ENCODE measurements at places on chromosomes 1 and 21.

- no peak for DNase-seq
Observed at GRCh38 chr1:56050911-56051310, 528.5 kb downstream of the PLPP3 start.

DNA sequence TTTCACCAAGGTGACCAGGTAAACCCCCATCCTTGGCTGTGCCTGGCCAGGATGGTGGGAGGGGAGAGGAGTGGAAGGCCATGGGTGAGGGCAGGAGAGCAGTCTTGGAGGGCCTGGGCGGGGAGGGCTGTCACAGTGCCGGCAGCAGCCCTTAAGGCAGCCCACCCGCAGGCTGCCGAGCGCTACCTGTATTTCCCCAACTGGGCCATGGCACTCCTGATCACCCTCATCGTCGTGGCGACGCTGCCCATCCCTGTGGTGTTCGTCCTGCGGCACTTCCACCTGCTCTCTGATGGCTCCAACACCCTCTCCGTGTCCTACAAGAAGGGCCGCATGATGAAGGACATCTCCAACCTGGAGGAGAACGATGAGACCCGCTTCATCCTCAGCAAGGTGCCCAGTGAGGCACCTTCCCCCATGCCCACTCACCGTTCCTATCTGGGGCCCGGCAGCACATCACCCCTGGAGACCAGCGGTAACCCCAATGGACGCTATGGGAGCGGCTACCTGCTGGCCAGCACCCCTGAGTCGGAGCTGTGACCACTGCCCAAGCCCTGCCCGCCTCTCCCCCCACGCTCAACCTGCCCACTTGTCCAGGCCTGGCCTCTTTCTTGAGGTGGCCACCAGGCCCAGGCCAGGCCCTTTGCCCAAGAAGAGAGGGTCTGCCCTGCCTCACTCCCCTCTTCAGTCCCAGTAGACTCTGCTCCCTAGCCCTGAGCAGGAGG is 12.0 kb upstream of the KCNC4 start:
- DNase-seq: no peak

DNA sequence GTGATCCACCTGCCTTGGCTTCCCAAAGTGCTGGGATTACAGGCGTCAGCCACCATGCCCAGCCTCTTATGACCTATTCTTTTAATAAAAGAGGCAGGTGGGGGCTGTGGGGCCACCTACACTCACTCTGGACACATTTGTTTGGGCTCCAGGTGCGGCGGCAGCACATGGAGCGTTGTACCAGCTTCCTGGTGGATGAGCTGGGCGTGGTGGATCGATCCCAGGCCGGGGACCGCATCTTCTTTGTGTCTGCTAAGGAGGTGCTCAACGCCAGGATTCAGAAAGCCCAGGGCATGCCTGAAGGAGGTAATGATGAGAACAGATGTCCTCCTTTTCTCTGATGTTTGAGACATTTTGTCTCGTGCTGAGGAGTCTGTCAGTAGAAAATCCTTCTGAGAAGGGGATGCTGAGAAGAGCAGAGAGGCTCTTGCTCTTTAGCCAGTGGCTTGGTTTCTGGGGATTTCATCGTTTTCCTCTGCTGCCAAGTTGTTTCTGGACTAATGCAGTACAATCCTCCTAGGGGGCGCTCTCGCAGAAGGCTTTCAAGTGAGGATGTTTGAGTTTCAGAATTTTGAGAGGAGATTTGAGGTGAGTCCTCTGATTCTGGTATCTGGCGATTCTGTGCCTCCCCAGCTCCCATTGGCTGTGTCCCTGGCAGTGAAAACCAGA is 17.9 kb upstream of the MIIP start:
- peak; percentile 10 for DNase-seq

DNA sequence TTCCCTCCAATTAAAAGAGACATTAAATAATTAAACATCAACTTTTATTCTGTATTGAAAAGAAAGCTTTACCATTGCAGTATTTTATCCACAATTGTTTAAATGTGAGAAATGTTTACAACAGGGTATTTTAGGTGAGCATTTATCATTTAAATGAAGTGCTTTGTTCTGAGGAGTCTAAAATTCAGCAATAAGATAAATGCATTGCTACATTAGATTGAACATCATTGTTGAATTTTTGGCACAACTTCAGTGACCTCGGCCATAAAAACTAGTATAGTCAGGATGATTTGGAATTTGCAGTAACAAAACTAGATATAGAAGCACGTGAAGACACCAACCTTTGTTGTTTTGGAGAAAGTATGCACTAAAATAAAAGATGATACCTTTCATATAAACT is 692.9 kb downstream of the USP25 start:
- DNase-seq: no peak

- DNase-seq: no peak
Observed at GRCh38 chr1:193113992-193114332, 7.9 kb upstream of the CDC73 start.

- no peak for DNase-seq
Observed at GRCh38 chr1:223136086-223136485, 7.0 kb downstream of the TLR5 start.

DNA sequence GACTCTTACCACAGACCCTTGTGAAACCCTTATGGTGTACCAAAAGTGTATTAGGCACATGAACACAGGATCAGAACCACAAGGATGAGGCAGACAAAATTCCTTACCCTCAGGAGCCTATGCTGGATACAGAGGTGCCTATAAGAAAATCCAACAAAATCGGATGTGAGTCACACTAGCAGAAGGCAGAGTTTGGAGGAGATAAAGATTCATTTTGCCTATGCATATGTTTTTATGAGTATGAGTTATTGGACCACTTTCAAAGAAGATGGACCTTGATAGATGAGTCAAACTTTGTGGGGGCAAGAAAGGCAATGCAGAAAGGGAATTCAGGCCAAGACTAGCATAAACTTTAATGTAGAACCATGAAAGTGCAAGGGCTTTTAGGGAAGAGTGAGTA is 17.0 kb downstream of the CAMK1G start:
- no peak for DNase-seq

DNA sequence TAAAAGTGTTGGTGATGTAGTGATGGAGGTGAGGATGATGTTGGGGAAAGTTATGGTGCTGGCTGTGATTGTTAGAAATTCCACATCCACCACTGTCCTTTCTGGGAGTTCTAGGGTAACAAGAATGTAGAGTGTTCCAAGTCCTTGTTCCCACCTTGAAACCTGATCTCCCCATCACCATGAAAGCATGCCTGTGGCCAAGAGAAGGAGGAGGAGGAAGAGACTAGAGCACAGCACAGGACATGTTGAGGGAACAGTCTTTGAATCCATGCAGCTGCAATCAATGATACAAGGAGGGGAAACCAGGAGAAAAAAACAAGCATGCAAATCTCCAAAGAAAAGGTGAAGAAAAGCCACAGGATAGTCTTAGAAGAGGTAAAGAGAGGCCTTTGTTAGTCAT is 45.9 kb upstream of the ARTN start:
- DNase-seq: no peak

GRCh38 chr1:23103001-23103889 is 65.4 kb downstream of the LUZP1 start:
- DNase-seq: peak; percentile 69

DNA sequence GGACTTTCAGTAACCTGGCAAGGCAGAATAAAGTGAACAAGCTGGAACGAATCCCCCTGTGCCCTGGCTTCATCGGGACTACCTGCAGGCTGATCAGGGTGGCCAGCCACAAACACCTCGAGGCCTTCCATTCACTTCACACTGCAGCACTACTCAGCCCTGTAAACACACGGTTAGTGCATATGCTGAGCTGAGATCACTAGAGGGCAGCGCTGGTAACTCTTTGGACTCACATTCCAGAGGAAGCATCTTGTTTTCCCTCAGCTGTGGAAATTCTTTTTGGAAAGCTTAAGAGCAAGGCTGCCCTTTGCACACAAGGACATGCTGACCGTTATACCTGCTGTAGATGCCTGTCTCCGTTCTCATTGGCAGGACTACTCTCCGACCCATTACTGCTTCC is 32.1 kb downstream of the PCSK9 start:
- no peak for DNase-seq

DNA sequence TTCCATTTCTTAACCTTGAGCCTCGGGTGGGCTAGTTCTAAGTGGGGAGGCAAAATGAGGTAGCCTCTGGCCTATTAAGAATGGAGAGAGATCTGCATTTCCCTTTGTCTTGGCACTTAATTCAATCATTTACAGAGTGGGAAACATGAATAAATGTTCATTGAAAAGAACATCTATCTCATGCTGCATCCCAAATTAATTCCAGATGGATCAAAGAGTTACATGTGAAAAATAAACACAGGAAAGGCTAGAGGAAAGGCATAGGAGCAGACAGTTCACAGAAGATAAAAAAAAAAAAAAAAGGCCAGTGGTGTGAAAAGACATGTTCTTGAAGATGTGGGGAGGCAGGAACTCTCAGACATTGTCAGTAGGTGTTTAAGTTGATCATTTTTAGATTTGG is 35.7 kb upstream of the EPS8L3 start:
- no peak for DNase-seq

GRCh38 chr1:45410850-45411509 is 70.7 kb upstream of the MUTYH start:
- no peak for DNase-seq

- no peak for DNase-seq
Observed at GRCh38 chr1:225877580-225877979, 4.6 kb downstream of the TMEM63A start.

GRCh38 chr21:29777160-29777559 is 162.6 kb downstream of the GRIK1 start:
- no peak for DNase-seq

- no peak for DNase-seq
Observed at GRCh38 chr1:95057351-95057750, 15.4 kb downstream of the ALG14 start.

DNA sequence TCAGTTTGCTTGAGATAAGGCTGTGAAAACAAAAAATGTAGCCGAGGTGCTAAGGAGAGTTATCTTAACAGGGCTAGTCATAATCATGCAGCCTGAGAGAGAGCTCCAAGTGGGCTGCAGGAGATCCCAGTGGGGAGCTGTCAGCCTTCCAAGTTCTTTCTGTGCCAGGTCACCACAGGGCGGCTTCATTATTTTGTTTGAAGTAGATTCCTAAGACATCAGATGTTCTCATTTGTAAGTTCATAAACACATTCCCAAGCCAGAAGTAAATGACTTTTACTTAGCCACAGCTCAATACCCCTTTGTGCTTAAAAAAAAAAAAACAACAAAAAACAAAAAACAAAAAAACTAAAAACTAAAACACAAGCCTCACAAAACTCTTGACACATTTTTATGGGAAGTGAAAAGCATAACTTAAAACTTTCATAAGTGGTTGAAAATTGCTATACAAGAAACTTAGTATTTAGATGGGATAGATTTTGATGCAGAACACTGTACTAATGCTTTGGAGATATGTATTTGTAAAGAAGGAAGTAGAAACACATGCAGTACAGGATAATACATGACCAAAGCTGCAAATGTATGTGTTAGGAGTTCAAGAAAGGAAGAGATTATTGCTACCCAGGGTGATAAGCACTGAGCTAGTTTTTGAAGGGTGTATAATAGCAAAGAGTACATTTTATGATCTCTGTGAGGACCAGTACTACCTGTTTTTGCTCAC is 8.6 kb downstream of the CDC14A start:
- no peak for DNase-seq

- DNase-seq: no peak
Observed at GRCh38 chr1:81032973-81033425, 767.7 kb upstream of the ADGRL2 start.

DNA sequence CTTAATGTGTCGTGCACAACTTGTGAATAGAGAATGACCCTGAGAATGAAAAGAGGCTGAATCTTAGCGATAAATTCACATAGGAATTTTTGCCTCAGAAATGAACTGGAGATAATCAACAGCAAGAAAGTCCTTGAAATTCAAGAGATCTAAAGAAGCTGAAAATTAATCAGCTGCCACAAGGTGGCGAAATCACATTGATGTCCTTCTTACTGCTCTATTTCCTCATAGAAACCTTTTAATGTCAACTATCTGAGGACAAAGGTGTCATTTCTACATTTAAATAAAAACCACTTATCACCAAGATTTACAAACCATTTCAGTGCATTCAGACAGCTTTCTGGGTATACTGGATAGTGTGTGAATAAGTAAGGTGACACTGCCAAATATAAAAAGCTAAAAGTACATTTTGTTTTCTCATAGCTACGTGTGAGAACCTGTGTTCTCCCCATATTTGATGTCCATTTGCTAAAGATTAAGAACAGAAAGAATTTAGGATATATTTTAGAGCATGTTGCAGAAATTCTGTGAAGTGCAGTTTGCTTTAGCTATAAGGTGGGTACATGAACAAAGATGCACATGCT is 485.3 kb upstream of the PTBP2 start:
- no peak for DNase-seq

DNA sequence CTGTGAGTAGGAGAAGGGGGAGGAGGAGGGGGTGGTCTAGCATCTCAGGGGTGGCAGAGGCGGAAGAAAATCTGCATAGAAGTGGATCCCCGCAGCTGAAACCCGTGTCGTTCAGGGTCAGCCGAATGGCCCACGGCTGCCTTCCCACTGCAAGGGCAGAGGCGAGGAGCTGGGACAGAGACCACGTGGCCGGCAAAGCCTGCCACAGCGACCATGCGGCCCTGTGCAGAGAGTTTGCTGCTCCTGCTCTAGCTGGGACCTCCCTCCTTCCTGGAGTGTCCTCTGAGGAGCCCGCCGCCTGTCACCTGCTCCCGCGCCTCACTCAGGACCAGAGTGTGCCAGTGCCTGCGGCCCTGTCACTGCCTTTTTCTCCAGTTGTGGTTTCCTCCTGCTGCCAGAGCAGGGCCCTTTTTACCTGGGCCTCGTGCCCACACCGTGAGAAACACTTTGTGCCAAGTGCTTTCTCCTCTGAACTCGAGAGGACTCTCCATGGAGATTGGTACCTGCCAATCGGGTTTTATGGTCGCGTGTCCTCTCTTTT is 5.4 kb upstream of the TRPM2 start:
- DNase-seq: no peak

DNA sequence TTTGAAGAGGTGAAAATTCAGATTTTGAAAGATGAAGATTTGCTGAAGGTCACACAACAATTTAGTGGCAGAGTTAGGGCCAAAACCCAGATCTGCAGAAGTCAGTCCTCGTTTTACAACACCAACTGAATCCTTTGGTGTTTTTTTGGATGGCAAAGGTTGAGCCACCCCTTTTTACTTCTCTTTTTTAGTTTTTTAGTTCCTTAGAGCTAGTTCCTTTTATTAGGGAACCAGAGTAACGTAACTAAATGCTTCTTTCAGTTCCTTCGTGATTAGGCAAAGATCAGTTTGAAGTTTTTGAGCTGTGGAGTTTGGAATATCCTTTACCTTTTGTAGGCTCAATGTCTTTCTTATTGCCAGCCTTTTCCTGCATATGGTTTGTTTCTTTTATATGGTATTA is 67.9 kb upstream of the ARID1A start:
- no peak for DNase-seq
